Karpas-422 (cell line): ENCODE measurements at places on chromosomes 4 and X.

DNA sequence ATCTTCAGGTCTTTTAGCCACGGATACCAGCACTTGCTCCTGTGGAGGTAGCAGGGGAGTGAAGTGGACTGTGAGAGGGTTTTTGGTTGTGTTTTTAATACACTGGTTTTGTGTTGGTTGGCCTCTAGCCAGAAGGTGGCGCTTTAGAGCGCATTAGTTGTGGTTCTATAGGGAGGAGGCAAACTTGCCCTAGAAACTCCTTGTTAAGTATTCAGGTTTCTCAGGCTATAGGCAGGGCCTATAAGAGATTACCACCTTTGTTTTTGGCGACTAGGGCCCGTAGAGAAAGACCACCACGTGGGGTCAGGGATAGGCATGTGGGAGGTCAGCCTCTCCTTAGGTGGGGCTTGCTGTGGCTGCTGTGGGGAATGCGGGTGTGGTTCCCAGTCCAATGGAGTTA is 221.6 kb upstream of the SPANXN4 start:
- H3K4me3 ChIP-seq: no peak overlapping the region
- peak; percentile 42 for DNase-seq
- no peaks in the 10 kb centered on the region for H3K36me3 ChIP-seq
- H3K27ac ChIP-seq: no peak overlapping the region
- no peaks in the 10 kb centered on the region for H3K4me1 ChIP-seq

GRCh38 chr4:67229148-67229547 is 316.2 kb downstream of the CENPC start:
- no peak for DNase-seq
- no peaks in the 10 kb centered on the region for H3K36me3 ChIP-seq
- H3K27me3 ChIP-seq: no peaks in the 10 kb centered on the region

DNA sequence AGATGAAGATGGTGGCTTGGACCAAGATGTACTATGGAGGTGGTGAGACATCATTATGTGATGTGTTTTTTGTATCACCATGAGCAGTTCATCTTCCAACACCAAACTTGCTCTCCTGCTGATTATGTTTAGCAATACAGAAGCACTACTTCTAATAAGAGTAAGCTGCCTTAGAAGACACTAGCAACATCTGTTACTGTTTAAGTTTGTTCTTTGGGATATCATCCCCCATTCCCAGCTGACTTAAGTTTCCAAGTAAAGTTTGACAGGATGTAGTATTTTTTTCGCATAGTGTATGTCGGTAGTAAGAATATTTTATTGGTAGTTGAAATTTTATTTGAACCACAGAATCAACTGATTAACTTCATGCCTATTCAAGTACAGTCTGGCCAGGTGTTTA is 123.5 kb upstream of the BMPR1B start:
- H3K4me3 ChIP-seq: no peak overlapping the region
- no peaks in the 10 kb centered on the region for H3K4me1 ChIP-seq
- no peak for DNase-seq
- H3K27ac ChIP-seq: no peak overlapping the region
- H3K27me3 ChIP-seq: no peaks in the 10 kb centered on the region

GRCh38 chr4:67721315-67721769 is 20.4 kb upstream of the UBA6 start:
- no peak overlapping the region for H3K4me3 ChIP-seq
- no peaks in the 10 kb centered on the region for H3K4me1 ChIP-seq
- H3K27me3 ChIP-seq: no peaks in the 10 kb centered on the region

DNA sequence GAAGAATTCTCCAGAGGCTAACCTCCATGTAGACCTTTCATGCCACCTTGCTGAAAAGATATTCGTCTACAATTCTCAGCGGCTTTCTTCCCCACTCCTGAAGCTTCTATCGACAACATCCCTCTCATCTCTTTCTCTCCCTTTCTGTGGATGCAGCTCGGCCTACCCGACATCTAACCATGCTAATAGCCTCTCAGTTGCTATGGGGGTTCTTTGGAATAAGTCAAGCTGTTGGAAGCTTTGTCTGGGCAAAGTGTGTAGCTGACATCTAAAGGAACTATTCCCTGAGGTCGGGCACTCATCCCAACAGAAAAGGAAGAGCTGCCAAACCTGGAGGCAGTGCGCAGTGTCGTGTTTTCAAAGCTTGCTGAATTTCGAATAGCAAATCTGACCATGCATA is 192.1 kb downstream of the RBMX2 start:
- H3K27ac ChIP-seq: no peak overlapping the region
- H3K27me3 ChIP-seq: no peaks in the 10 kb centered on the region
- no peak overlapping the region for H3K4me3 ChIP-seq
- no peaks in the 10 kb centered on the region for H3K4me1 ChIP-seq
- no peak for DNase-seq

DNA sequence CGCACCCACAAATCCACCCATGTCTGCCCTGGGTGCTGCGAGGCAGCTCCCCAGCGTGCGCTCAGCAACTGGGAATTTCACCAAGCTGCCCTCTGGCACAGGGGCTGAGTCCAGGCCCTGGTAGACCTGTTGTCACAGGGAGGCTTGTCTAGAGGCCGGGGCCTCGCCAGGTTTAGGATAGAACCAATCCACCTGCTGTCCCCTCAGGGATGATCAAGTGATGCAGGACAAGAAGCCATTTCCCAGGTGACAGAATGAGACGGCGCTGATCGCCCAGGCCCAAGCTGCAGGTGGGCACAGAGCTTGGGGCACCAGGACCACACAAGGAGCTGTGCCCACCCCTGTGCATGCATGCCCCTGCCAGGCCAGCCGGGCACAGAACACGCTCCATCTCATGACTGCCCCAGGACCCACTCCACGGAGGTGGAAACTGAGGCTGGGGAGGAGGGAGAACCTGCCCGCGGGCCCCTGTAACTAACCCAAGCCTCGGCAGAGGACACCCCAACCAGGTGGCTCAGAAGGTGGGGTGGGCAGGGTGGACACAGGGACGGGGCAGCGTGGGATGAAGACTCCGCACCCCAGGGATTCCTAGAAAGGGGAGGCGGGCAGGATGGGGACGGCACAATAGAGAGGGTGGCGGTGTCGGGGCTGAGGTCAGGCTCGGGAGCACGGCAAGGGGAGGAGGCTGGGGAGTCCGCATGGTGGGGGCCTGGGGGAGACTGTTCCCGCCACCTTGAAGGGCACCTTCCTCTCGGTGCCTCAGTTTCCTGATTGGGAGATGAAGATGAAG is 78.0 kb downstream of the ZFYVE28 start:
- no peak for DNase-seq
- H3K27ac ChIP-seq: no peak overlapping the region
- no peaks in the 10 kb centered on the region for H3K4me1 ChIP-seq
- no peaks in the 10 kb centered on the region for H3K27me3 ChIP-seq
- no peak overlapping the region for H3K4me3 ChIP-seq

DNA sequence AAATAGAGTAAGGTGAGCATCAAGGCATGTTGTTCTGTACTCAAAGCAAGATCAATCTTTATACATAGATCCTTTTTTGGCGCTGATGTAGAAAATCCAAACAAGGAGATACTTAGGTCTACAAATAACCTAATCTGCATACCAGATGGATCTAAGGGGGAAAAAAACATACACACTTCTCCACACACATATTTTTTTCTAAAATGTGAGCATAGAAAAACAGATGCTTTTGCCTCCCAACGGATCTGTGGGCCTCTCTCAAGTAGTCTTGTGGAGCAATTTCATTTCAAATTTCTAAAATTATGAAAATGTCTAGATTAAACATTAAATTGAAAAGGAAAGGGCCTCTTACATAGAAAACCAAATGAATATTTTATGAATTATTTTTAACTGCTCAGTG is 166.1 kb downstream of the GRIA3 start:
- no peaks in the 10 kb centered on the region for H3K4me1 ChIP-seq
- H3K27me3 ChIP-seq: no peaks in the 10 kb centered on the region
- no peak overlapping the region for H3K4me3 ChIP-seq
- no peak for DNase-seq

- H3K4me1 ChIP-seq: peaks cover 4% of the 10 kb centered on the region; the same call in 1 of the 2 replicates
- no peak overlapping the region for H3K4me3 ChIP-seq
- no peaks in the 10 kb centered on the region for H3K27me3 ChIP-seq
- H3K27ac ChIP-seq: no peak overlapping the region
- no peak for DNase-seq
Observed at GRCh38 chr4:110753466-110753865, 130.6 kb upstream of the PITX2 start.

DNA sequence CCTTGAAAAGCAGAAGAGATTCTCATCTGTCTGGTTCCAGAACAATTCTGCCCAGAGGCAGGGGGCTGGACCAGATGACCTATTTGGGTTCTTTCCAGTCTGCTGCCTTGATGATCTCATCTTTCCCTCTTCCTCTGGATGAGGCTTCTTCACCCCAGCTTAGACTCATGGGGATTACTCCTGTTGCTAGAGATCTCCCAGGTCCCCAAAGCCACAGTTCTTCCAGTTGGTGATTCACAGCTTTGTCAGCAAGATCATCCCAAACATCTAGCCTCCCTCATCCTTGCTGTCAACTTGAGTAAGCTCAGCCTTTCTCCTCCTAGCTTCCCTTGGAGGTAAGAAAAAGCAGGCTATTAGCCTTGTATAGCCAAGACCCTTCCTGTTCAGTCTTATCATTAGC is 64.2 kb upstream of the PJA1 start:
- no peak overlapping the region for H3K4me3 ChIP-seq
- no peaks in the 10 kb centered on the region for H3K36me3 ChIP-seq
- DNase-seq: no peak

DNA sequence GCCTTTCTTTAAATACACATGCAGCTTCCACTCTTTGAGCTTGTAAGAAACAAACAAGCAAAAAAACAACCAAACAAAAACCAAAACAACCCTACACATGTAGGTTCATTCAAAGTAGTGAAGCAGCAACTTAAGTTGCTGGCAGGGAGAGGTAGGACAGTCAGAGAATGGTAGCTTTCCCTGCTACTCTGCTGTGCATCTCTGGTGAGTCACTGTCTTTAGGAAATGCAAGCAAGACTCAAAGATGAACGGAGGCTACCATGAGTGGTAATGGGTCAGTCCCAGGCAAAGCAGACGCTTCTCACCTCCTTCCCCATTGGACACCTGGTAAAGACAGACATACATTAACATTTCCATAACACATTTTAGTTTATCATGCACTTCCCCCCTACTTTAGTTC is 43.2 kb downstream of the PGRMC2 start:
- H3K36me3 ChIP-seq: peaks cover 8% of the 10 kb centered on the region; the same call in 1 of the 2 replicates
- H3K4me1 ChIP-seq: peaks cover 9% of the 10 kb centered on the region; the same call in 1 of the 2 replicates
- DNase-seq: no peak

DNA sequence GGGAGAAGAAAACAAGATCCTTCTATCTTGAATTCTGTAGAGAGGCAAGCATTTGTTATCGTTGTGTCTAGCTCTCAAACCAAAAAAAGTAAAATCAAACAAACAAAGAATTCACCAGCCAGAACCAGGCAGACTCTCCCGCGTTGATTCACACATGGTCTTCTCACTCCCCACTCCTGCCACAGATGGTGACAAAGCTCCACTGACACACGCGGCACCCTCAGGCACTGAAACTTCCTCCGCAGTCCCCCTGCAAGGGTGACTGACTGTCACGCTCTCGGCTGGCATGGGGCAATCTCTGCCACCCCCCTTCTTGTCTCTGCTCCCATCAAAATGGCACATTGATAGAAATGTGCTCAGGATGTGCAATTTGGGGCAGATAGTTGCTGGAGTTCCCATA is 304.9 kb downstream of the DHX15 start:
- no peak for DNase-seq
- no peaks in the 10 kb centered on the region for H3K4me1 ChIP-seq
- H3K27ac ChIP-seq: no peak overlapping the region
- no peaks in the 10 kb centered on the region for H3K27me3 ChIP-seq
- H3K36me3 ChIP-seq: no peaks in the 10 kb centered on the region

GRCh38 chr4:136643416-136643815 is 888.9 kb downstream of the PCDH18 start:
- no peak for DNase-seq
- no peaks in the 10 kb centered on the region for H3K27me3 ChIP-seq
- no peaks in the 10 kb centered on the region for H3K36me3 ChIP-seq
- no peak overlapping the region for H3K27ac ChIP-seq
- no peak overlapping the region for H3K4me3 ChIP-seq

GRCh38 chr4:15402146-15402545 is 25.7 kb upstream of the C1QTNF7 start:
- no peaks in the 10 kb centered on the region for H3K27me3 ChIP-seq
- H3K4me1 ChIP-seq: peaks cover 6% of the 10 kb centered on the region
- DNase-seq: no peak
- no peaks in the 10 kb centered on the region for H3K36me3 ChIP-seq
- no peak overlapping the region for H3K27ac ChIP-seq

- no peak overlapping the region for H3K27ac ChIP-seq
- H3K4me3 ChIP-seq: no peak overlapping the region
- no peaks in the 10 kb centered on the region for H3K36me3 ChIP-seq
- H3K27me3 ChIP-seq: no peaks in the 10 kb centered on the region
- no peak for DNase-seq
- no peaks in the 10 kb centered on the region for H3K4me1 ChIP-seq
Observed at GRCh38 chrX:119374736-119375135, 24.4 kb upstream of the SLC25A43 start.

DNA sequence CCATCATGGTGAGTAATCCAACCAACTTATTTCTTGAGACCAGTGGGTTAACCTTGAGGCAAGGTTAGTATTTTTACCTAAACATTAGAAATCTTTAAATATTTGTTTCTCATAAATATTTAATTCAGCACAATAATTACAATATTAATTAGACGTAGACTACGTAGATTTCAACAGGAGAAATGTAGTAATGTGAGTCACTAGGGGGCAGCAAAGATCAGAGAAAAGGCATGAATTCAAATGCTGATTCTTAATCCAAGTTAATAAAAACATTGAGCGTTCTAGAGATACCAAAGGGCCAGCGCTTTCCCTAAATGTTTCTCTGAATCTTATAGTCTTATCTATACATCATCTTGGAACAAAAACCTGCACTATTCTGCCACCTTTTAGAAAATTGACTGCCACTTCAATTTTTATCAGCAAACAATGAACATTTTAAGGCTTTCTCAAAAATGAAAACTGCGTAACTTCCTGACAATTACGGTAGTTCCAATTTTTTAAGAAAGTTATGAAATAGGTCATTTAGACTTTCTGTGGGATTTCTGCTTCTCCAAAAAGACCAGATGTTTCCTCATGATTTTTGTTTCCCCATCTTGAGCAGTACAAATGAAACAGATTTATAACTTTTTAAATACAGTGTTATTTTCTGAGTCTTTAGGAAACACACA is 180.7 kb downstream of the GASK1B start:
- H3K4me3 ChIP-seq: no peak overlapping the region
- no peaks in the 10 kb centered on the region for H3K27me3 ChIP-seq
- no peak overlapping the region for H3K27ac ChIP-seq
- no peaks in the 10 kb centered on the region for H3K36me3 ChIP-seq
- peak; percentile 91 for DNase-seq
- H3K4me1 ChIP-seq: no peaks in the 10 kb centered on the region
